ENCODE measurements at places on chromosomes 6 and 20.

DNA sequence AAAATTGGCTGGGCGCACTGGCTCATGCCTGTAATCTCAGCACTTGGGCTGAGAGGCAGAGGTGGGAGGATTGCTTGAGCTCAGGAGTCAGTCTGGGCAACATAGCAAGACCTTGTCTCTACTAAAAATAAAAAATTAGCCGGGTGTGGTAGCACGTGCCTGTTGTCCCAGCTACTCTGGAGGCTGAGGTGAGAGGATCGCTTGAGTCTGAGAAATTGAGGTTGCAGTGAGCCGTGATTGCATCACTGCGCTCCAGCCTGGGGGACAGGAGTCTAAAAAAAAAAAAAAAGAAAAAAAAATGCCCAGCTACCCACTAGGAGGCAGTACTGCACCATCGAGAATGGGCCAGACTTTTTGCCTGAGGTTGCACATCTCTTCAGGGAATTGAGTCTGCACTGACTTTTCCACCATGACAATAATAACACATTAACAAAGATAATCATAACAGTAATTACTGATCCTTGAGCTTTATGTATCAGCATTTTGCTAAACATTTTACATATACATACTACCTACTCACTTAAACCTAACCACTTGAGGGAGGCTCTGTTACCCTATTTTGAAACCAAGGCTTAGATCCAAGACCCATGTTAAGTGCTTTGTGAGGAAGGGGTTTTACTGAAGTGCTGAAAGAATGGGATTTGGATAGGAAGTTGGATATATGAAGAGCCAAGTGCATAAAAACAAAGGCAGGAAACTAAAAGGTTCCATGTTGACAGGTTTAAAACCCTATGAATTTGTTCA, 21.0 kb downstream of the SRSF3 start:
- no peak for DNase-seq

- no peak for DNase-seq
Observed at GRCh38 chr6:17442196-17442595, 48.8 kb downstream of the CAP2 start.

DNA sequence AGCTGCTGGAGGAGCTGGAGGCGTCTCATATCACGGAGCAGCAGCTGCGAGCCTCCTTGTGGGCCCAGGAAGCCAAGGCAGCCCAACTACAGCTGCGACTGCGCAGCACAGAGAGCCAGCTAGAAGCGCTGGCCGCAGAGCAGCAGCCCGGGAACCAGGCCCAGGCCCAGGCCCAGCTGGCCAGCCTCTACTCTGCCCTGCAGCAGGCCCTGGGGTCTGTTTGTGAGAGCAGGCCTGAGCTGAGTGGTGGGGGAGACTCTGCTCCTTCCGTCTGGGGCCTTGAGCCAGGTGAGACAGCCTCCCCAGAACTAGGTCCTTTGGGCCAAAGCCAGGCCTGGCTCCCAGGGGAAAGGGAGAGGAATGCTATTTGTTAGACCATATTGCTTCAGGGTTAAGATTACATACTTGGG, 31.7 kb downstream of the C20orf173 start:
- DNase-seq = no peak

DNA sequence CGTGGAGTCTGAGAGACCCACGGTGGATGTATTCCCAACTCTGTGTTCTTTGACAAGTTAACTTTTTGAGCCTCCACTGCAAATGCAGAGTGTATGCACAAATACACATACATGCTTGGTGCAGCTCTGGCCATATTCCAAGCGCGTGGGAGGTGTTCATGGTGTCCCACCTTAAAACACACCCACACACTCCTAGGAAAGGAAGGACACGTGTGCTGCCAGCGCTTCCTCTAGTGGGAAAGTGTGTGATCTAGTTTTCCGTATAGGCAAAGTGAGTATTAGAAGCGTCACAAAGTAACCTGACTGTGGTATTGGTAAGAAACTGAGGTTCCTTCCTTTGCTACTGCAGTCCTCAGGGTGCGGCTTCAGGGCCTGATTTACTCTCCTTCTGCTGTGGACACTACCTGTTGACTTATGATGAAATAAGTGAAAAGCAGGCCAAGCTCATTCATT, 36.0 kb upstream of the MPC1 start:
- no peak for DNase-seq

DNA sequence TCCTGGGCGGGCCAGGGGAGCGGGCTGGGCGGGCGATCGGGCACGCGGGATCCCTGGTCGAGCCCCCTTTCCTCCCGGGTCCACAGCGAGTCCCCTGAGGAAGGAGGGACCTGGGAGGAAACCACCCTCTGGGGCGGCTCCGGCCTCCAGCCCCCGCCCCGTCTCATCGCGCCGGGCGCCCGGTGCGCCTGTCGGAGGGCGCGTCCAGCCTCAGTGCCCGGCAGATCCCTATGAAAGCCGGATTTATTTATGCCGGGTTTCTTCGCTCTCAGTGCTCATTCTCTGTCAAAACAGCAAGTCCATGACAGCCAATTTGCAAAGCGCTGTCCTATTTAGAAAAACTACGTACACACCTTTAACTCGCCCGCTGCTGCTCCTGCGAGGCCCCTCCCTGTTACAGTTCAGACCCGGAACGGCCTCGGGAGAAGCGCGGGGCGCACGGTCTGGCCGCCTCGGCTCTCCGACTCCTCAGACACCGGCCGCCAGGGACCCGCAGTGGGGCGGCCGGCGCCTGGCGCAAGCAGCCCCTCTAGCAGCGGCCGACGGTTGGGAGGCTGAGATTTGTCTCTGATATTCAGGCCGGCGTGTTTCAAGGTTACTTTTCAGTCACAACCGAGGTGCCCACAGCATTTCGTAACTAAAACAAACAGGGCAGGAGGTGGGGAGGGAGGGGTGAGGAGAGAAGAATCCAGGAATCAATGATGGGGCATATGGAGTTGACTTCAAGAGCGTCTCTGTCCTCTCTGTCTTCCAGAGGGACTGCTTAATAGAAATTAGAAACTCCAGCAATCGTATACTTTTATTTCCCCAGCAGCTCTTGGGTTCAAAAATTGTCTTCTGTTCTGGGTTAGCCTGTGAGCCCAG, 782 bp upstream of the FOXA2 start:
- no peak for DNase-seq

DNA sequence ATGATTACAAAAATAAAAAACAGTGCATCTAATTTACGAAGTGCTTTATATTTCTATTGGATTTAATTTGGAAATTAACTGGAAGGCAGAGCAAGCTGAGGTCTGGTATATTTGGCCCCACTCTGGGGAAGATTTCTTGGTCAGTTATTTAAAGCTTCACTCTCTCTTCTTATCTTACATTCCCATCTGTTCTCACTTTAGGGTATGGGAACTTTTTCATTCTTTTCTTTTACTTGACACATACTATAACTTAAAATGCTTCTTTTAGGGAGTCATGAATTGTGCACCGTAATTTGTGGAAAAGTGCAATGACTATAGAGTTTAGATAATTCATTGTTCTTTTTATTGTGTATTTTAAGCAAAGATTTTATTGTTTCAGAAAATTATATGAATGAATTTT, 170.4 kb downstream of the BCKDHB start:
- DNase-seq = no peak

GRCh38 chr20:11553603-11554002, 364.1 kb upstream of the BTBD3 start:
- DNase-seq = no peak
